Coronary artery (tissue), 2 donors: ENCODE measurements at places on chromosomes 3 and 15.

DNA sequence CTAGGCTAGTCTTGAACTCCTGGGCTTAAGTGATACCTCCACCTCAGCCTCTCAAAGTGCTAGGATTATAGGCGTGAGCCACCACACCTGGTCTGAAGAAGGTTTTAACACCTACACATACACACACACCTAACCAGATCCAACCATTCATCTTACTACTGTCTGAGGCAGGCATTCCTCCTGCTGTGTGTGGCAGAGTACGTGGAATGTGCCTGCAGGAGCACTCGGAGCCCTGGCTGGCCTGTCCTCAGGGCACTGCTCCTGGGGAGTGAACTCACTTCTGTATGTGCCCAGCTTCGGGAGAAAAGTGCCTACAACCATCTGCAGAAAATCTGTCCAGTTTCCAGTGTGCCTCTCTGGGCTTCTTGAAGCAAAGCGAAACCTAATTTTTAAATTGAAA, 58.2 kb upstream of the LIMD1 start:
- DNase-seq, result no peak

DNA sequence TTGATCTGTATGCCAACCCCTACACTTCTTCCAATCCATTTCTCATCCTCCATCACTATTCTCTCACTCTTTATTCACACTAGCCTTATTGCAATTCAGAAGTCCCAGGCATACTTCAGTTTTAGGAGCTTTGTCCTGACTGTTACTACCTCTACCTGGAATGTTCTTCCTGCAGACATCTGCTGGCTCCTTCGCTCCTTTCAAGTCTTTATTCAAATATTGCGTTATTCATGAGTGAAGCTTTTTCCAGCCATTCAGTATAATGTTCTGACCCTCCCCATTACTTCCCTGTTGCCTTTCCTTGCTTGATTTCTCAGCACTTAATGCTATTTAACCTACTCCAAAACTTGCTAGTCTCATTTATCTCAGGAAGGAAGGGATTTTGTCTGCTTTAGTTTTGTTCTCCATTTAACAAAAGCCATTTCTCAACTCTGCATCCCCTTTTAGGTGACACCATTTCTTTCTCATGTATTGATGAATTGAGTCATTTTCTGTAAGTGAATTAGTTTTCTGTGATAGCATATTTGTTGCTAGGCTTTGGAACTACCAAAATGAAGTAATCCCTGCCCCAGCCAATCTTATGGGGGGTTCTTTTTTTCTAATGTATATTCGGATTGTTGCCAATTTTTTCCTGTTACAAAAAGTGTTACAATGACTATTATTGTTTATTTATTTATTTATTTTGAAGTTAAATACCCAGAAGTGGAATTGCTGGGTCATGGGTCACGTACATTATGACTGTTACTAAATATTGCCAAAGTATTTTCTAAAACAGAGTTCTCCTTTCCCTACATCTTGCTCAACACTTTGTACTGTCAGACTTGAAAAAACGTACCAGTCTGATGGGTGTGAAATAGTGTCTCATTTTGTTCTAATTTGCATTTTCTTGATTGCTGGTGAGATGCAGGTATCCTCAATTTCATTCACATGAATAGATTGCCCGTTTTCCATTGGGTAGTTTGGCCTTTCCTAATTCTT, 9.4 kb downstream of the ATP11B start:
- DNase-seq, result no peak

DNA sequence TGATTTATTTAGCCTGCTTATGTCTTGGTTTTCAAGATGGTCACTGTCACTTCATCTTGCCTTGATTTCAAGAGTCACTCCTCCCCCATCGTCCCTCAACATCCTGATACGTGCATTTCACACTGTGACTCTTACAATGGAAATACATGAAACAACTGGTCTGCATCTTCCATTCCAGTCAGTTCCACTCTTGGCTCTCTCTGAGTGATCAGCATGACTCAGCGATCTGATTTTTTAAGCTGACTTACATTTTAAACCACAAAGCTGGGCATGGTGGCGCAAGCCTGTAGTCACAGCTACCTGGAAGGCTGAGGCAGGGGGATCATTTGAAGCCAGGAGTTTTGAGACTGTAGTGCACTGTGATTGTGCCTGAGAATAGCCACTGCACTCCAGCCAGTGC, 271.2 kb upstream of the ROPN1 start:
- no peak for DNase-seq

GRCh38 chr3:101266071-101266470, 54.3 kb downstream of the IMPG2 start:
- DNase-seq, result no peak

DNA sequence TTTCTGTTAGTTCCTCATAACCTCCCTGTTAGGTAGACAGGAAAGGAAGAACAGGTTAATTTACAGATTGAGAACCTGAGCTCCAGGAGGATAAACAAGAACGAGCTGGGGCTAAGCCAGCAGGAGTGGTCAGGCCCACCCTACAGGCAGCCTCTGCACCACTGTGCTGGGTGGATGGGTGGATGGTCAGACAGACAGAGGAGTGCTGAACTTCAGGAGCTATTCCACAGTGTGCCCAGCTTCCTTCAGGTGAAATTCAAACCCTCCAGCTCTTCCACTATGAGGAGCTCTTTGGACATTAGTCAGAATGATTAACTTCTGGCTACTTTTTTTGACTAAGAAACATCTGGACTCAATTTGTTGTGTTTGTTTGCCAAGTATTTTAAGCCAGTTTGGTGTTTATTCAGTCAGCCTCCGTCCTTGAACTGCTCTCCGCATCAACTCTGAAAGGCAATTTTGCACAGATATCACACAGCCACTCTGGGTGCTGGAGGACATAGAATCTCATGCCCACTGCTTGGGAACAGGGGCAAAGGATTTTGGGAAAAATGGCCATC, 361.9 kb downstream of the CLSTN2 start:
- DNase-seq, result no peak

DNA sequence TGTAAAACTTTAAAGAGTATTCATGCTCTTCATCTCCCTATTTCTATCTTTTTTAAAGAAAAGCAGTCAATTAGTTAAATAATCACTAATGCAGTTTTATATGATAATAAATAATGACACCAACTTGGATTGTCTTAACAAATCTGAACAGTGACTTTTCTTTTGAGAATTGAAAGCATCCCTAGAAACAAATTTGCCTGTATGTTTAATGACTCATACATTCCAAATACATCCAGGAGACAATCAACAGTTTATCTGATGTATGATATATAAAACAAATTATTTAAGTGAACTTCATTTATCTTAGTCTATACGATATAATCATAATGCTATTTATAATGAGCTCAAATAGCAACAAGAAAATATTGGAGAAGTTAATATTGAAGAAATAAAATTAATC, 78.0 kb downstream of the ALCAM start:
- DNase-seq, result no peak
